ENCODE measurements at places on chromosomes 11 and 22.

DNA sequence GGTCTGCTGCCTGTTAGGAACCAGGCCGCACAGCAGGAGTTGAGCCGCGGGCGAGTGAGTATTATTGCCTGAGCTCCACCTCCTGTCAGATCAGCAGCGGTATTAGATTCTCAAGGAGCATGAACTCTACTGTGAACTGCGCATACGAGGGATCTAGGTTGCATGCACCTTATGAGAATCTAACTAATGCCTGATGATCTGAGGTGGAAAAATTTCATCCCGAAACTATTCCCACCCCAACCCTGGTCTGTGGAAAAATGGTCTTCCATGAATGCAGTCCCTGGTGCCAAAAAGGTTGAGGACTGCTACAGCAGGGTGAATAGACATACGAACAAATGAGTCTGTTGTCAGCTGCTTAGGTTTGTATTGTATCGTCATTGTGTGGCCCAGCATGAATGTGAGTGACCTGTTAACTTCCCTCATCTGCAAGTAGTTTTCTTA lies 29.8 kb downstream of the RNF141 start:
- DNase-seq, result no peak

DNA sequence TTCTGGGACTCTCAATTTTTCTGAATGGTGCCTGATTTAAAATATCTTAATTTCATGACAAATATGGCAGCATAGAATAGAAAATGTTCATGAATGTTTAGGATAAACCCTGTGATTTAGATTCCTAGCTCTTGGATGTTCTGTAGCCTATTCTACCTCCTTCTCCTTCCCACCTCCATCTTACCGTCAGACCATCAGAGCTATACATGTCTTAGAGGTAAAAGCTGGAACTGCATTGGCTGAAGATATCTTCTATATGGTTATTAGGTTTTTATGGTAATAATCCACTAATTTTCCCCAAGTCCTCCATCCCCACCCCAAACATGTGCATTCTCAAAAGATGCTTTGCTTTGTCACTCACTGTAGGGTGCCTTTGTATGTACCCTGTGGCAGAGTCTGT lies 46.9 kb upstream of the CSTF3 start:
- DNase-seq, result no peak

- no peak for DNase-seq
Measured at GRCh38 chr11:6458352-6459098, 15.2 kb downstream of the TRIM3 start.

DNA sequence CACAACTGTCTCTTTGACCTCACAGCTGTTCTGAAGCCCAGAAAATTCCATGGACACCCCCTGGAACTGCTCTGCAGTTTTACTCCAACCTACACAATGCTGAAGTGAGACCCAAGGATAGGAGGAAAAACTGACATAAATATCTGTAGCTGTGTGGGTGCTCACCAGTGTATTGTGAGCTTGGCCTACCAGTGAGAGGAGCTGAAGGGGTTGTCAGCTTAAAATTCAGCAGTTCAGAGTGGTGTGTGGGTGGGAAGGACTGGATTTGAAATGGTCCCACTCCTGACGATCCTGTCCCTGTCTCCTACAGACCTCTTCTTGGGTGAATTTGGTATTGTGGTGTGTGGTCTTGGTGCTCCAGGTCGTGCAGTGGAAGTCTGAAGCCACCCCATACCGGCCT lies 2.2 kb downstream of the TMEM223 start:
- no peak for DNase-seq

GRCh38 chr11:34134765-34135164 lies 29.3 kb downstream of the NAT10 start:
- no peak for DNase-seq

GRCh38 chr11:98365190-98365589 lies 655.6 kb upstream of the CNTN5 start:
- no peak for DNase-seq

DNA sequence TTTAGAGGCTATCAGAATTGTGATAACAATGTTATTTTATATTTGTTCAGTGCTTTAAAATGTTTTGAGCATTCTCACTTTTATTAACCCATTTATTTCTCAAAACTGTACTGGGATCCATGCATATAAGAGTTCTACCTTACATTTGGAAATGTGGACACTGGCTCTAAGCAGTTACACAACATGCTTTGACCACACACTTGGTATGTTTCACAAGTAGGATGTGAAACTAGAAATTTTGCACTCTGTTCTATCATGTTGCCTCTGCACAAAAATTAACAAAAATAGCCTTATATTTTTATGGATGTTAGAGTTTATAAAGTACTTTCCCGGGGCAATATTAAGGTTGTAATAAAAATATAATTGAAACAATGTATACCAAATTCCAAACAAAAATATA lies 126.9 kb upstream of the CHORDC1 start:
- no peak for DNase-seq

DNA sequence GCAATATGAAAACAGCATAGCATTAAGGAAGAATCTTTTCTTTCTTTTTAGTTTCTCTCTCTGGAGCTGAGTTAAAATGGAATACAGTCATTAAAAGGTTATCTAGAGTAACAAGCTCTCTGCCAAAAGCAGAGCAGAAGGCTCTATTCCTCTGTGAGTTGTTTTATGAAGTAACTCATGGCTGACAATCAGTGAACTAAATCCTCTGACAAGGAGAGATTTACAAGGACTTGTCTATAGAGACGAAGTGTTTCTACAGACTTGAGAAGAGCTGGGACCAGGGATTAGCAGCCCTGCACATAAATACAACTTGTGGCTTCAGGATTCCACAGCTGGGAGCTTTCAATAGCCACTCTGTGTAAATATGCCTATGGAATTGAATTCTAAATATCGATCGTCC lies 192.5 kb upstream of the RAG2 start:
- DNase-seq, result no peak

- DNase-seq, result peak; percentile 76
Measured at GRCh38 chr22:32660292-32660691, 141.2 kb upstream of the TIMP3 start.

DNA sequence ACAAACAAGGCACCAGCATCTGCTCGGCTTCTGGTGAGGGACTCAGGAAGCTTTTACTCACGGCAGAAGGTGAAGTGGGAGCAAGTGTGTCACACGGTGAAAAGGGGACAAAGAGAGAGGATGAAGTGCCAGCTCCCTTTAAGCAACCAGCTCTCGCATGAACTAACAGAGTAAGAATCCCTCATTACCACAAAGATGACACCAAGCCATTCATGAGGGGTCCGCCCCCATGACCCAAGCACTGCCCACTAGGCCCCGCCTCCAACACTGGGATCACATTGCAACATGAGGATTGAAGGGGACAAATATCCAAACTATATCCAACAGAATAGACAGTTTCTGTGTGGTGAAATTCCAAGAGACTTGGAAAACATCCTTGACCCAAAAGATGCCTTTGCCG lies 198.2 kb upstream of the POU2AF2 start:
- DNase-seq, result no peak

DNA sequence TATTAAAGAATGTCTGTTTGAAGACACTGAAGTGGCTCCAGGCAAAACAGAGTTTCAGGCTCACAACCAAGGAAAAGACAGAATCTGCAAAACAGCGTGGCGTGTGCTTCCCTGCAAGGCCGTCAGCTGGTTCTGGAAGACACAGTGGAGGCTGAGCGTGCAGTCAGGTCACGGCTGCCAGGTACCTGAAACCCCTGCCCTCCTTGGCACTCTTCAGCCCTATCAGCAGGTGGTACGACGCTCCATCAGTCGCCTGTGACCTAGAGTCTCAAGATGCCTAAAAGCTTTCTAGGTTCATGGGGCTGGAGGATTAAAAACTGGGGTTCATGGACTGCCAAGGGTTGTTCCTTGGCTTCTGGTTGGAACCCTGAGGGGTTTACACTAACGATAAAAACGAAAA lies 65.9 kb downstream of the TRMU start:
- DNase-seq, result no peak

DNA sequence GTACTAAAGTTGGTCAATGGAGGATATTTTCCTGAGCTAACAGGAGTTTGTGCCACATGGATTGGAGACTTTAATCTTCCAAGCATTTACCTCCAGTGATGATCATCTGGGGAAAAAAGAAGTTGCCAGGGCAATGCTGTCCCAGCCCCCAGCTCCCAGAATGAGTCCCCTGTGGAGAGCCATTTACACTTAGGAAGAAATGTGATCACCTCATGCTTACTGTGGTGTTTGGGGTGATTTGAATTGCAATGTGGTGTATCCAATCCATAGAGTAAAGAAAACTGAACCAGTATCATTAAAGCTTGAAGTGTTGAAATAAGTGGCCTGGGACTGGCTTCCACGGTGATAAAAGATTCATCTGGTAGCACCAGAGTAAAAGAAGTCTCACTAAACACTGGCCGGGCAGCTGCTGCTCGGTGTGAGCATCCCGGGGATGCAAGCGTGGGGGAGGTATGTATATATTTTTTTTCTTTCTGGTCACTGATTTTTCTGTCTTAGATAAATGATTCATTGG lies 117.2 kb upstream of the NTM start:
- no peak for DNase-seq

- DNase-seq, result no peak
Measured at GRCh38 chr11:20095189-20095588, 65.1 kb downstream of the DBX1 start.

- DNase-seq, result no peak
Measured at GRCh38 chr11:107962181-107962580, 33.9 kb downstream of the RAB39A start.

GRCh38 chr22:43281394-43281793 lies 61.8 kb downstream of the SCUBE1 start:
- DNase-seq, result no peak

DNA sequence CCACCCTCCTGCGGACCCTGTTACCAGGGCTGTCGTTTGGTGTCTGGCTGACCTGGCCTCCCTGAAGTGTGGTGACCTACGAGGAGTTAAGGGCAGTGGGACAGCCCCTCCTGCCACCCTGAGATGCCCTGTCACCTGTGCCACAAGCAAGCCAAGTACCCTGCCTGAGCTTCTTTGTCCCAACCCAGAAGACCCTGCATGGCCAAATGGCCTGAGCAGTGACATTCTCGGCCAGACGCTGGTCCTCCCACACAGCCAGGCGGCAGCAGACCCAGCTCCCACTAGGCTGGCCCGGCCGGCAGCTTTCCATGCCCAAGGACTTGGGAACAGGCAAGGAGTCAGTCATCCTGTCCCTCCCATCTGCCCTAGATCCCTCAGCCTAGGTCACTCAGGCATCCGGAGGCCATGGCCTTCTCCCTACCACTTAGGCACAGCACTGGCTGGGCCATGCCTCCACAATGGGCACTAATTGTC lies 7.6 kb downstream of the ARVCF start:
- DNase-seq, result no peak

GRCh38 chr11:80722629-80723028 lies 1281.8 kb upstream of the TENM4 start:
- DNase-seq, result no peak

DNA sequence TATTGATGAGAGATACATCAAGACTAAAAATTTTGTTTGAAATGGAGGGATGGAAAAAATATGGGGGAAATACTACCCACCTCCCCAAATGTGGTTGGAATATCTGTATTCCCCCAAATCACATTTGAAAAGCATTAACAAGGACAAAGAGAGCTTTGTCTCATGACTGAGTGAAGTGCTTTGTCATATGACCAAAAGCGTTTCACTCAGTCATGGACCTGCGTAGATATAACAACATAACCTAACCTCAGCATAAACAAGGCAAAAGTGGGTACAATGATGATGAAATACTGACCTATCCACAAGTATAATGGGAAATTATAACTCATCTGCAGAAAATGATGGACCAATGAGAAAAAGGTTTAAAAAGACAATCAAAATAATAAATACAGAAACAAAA lies 418.3 kb downstream of the TBC1D22A start:
- no peak for DNase-seq

- DNase-seq, result peak; percentile 43
Measured at GRCh38 chr11:123195188-123196059, at the start of gene CLMP. CLMP (minus strand) TSS chr11:123195248; CDS start chr11:123194940, 308 bp downstream.

- DNase-seq, result no peak
Measured at GRCh38 chr11:122509899-122510298, 145.6 kb upstream of the UBASH3B start.

DNA sequence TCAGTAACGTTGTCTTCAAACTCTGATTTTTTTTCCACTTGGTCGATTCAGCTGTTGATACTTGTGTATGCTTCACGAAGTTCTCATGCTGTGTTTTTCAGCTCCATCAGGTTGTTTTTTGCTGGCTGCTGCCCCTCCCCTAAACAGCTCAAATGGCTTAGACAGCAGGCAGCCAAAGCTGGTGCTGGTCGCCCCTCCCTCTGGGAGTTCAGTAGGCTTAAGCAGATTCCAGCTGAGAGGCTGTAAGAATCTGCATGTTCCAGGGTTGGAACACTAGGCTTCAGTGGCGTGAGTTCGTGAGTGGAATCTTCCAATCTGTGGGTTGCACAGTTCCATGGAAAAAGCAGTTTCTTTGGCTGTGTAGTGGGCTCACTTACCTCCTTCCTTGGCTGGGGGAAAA lies 10.3 kb upstream of the FIBIN start:
- DNase-seq, result no peak

GRCh38 chr22:29265929-29266328 lies 1.9 kb downstream of the RHBDD3 start:
- no peak for DNase-seq

- DNase-seq, result no peak
Measured at GRCh38 chr22:27086080-27087044, 429.0 kb downstream of the MIAT start.

- no peak for DNase-seq
Measured at GRCh38 chr11:863023-863909, 20.6 kb downstream of the TSPAN4 start.

- no peak for DNase-seq
Measured at GRCh38 chr11:416757-417621, 2.2 kb upstream of the SIGIRR start.

- peak; percentile 27 for DNase-seq
Measured at GRCh38 chr11:9765320-9766101, 101.6 kb downstream of the SWAP70 start.

DNA sequence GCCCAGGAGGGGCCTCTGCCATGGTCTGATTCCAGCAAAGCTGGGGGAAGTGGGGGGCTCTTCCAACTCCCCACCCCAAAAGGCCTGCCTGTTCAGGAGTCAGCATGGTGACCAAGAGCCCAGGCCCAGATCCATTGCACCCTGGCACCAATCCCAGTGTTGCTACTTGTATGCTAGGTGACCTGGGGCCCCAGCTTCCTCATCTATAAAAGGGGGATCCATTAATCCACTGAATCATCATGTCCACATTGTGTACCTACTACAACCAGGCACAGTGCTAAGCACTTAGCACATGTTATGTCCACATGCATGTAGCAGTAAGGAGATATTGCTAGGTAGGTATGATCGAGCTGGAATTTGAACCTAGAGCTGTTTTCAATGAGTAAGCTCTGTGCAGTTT lies 2.0 kb downstream of the SYT12 start:
- no peak for DNase-seq

- DNase-seq, result no peak
Measured at GRCh38 chr11:60957188-60957587, 5.2 kb upstream of the SLC15A3 start.

DNA sequence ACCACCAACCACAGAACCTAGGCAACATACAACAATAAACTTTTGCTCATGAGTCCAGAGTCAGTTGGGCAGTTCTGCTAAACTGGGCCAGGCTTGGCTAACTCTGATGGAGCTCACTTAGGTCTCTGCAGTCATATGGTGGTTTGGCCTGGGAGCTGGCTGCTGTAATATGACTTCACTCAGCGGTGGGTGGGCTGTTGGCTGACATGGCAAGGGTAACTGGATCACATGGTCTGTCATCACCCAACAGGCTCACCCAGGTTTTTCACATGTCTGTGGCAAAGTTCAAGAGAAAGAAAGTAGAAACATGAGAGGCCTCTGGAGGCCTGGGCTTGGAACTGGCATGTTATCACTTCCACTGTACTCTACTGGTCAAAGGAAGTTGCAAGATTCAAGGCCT lies 43.2 kb upstream of the CLMP start:
- DNase-seq, result no peak
